ENCODE measurements at places on chromosomes 3 and 15. TPM values are rescaled to one million over a fixed set of nuclear protein-coding genes. Genes with fewer than 3 reads are reported as not detected.

DNA sequence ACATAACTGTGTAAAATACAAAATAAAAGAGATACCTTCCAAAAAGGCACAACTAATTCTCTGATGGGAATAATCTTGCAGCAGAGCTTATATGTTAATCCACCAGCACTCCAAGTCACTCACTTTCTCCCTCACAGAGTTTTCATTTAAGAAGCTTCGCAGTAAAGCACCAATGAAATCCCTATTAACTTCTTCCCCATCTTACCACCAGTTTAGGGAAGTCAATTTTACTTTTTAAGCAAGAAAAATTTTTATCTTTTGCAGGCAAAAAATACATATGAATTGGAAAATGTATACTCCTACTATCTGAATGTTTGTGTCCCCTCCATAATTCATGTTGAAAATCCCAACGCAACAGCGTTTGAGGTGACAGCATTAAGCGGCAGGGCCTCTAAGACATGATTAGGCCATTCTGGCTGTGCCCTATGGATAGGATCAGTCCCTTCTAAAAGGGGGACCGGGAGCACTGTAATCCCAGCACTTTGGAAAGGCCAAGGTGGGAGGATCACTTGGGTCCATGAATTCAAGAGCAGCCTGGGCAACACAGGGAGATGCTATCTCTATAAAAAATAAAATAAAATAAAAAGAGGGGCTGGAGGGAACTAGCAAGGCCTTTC lies 435.8 kb downstream of the SHQ1 start:
- DNase-seq, result no peak

- DNase-seq, result no peak
These were observed 10.2 kb downstream of the IGDCC4 start for GRCh38 chr15:65412556-65412955.

GRCh38 chr3:87053553-87053952 lies 62.6 kb upstream of the VGLL3 start:
- DNase-seq, result no peak

The STRA6 gene
- not detected for total RNA-seq

The PLSCR2 gene
- 0.31 TPM for total RNA-seq

DNA sequence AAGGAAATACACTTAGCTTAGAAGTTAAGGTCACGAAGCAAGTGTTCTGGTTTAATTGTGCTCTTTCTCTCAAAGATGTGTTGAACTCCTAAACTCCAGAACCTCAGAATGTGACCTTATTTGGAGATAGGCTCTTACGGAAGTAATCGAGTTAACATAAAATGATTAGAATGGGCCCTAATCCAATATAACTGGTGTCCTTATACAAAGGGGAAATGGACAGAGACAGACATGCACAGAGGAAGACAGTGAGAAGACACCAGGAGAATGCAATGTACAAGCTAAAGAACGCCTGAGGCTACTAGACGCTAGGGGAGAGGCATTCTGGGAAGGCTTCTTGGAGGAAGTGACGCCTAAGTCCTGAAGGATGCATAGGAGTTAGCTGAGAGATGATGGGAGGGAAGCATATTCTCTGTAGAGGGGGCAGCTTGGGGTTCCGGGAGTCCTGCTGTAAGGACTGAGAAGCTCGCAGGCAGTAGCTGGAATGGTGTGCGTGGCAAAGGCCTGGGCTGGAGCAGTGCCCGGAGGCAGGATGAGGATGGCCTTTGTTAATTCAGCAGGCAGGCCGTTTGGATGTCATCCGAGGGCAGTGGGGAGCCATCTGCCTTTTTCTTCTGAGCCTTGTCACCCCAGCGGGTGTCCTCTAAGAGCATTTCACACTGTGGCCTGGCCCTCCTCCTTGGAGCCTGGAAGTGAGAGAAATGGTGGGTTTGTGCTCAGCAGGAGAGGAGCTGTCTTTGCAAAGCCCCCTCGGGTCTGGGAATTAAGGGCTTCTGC lies 513.4 kb downstream of the SHQ1 start:
- DNase-seq, result no peak

The DNAJC13 gene
- 36.2 TPM for total RNA-seq

GRCh38 chr15:83732770-83733169 lies 78.8 kb downstream of the ADAMTSL3 start:
- no peak for DNase-seq

GRCh38 chr15:58307313-58307961 lies 124.4 kb upstream of the LIPC start:
- no peak for DNase-seq

DNA sequence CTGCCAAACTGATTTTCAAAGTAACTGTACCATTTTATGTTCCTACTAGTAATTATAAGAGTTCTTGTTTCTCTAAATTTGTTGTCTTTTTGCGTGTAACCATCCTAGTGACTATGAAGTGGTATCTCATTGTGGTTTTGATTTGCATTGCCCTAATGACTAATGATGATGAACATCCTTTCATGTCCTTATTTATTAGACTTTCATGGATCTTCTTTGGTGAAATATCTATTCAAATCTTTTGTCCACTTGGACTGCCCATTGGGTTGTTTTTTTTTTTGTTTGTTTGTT lies 3.6 kb downstream of the OXSR1 start:
- DNase-seq, result no peak

DNA sequence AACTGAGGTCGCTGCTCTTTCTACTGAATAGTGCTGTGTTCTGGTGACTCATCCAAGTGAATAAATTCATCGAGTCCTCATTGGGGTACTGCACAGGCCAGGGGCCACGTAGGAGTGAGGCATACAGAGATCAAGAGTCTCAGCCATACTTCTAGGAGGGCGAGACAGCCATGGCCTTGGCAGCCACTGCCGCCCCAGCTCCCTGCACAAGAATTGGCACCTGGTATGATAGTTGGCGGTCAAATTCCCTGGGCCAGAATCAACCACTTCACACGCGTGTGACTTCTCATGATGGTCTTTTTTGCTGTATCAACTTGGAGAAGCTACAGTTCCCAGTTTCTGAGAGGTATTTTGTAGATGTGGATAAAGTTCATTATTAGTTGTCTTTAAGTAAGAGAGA lies 161.6 kb downstream of the OSBPL10 start:
- DNase-seq, result no peak

The ST8SIA2 gene
- total RNA-seq, result not detected

GRCh38 chr15:45197512-45197911 lies 9.7 kb upstream of the SHF start:
- no peak for DNase-seq

DNA sequence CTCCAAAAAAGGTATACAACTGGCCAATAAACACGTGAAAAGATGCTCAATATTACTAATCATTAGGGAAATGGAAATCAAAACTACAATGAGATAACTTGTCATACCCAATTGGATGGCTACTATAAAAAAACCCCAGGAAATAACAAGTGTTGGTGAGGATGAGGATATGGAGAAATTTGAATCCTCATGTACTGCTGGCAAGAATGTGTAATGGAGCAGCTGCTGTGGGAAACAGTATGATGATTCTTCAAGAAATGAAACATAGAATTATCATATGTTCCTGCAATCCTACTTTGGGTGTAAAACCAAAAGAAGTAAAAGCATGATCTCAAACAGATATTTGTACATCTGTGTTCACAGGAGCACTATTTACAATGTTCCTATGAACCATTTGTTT lies 67.4 kb downstream of the RPLP1 start:
- no peak for DNase-seq

GRCh38 chr15:80157215-80157614 lies 4.4 kb downstream of the FAH start:
- DNase-seq, result no peak

DNA sequence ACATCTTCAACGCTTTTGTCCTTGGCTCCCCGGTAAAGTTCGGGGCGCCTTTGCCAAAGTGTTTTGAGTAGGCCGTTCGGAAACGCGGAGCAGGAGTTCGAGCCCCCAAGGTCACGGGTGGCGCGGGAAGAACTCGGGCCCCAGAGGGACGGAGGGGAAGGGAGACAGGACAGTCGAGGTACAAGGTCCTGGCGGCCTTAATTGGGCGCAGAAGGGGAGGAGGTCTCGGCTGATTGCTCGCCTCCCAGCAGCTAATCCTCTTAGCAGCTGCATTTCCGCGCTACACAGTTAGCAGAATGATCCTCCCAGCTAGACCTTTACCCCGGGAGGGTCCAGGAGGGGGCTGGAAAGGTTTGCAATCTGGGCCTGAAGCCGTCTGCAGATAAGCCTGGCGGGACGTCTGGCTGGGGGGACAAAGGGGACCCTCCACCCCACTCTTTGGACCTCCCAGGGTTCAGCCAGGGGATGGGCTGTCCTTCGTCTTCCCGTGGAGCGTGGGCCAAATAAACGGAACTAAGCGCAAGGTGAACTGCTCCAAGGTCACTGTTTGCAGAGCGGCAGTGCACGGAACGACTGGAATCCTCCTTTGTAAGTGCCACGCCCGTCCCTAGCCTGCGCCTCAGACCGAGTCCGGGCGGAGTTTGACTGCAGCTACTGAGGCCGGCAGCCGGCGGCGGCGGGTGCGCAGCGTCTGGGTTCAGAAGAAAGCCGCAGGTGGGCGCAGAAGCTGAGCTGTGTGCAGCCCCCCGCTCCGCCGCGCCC lies 7.2 kb downstream of the EOMES start:
- no peak for DNase-seq

The FAM107A gene
- total RNA-seq, result not detected

DNA sequence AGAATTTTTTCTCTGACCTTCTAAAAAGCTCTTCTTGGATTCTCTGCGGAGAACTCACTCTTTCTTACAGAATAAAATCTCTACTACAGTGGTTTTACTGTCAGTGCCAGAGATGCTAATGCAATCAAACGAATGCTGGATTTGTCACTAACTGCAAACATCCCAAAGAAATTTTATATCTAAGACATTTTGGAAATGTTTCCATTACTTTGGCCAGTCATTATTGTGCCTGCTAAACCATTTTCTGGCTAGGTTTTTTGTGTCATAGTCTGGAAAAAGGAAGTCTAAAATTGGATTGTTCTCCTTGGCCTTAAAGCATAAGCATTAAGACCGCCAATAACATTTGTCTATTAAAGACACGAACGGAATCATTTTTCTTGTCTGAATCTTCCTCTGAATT lies 54.0 kb downstream of the PLOD2 start:
- no peak for DNase-seq

- no peak for DNase-seq
These were observed 333.5 kb upstream of the EPHA6 start for GRCh38 chr3:96480881-96481280.

The GRAMD2A gene
- total RNA-seq, result not detected

DNA sequence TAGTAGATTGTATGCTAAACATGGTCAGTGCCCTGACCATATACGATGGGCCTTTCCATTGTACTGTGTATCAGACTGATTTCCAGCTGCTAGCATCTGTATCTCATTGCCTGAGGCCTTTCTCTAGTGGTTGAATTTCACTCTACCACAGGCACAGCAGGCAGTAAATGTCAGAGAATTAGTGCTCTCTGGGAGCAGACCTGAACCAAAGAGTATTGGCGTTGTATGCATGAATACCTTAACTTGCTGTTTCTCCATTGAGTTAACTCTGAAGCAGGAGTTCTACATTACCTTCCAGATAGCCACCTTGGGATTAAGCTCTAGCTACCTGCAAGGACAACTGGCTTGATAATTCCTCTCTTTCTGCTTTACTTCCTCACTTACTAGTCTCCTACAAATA lies 439.2 kb upstream of the EPHA3 start:
- no peak for DNase-seq

GRCh38 chr3:127214975-127215374 lies 22.0 kb downstream of the PRR23E start:
- no peak for DNase-seq

GRCh38 chr3:182305881-182306665 lies 487.2 kb upstream of the ATP11B start:
- DNase-seq, result no peak

GRCh38 chr3:136602818-136603217 lies 149.4 kb downstream of the STAG1 start:
- DNase-seq, result no peak

The FEZF2 gene
- not detected for total RNA-seq

The AAGAB gene
- total RNA-seq, result 28.2 TPM

The ZMAT3 gene
- 22.8 TPM for total RNA-seq

DNA sequence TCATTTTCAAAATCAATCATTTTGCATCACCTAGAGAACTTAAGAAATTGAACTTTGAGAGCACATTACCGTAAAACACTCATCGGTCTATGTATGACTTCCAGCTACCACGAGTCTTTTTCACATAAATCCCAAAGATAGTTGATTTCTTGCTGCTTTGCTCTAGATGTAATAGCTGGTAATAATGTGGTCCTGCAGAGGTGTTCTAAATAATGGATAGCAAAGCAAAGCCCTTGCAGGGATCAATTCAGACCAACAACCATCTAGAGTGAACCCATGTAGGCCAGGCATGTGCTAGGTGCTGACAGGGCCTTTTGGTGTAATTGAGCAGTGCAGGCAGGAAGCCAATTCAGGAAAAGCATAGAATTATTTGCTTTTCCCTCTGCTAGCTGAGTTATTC lies 26.1 kb upstream of the C3orf80 start:
- no peak for DNase-seq

The GOLGA6L7 gene
- total RNA-seq, result not detected

GRCh38 chr3:23459465-23459864 lies 256.3 kb downstream of the UBE2E2 start:
- no peak for DNase-seq

- DNase-seq, result no peak
These were observed 106.2 kb downstream of the XXYLT1 start for GRCh38 chr3:195164573-195165264.

DNA sequence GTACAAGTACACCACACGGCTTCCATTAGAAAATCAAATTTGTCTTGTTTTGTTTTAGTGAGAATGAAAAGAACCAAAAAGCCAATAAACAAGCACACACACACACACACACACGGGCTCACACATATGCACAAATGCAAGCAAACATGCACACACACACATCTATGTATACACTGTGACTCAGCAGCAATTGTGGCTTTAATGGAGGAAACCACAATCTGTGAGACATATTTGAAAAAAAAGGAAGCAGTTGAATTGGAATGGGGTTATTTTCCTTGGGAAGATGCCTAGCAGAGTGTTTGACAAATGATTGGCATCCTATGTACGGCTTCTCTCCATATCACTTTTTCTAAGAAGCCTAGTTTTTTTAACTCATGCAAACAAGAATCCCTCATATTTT lies 201.1 kb upstream of the ARRDC4 start:
- no peak for DNase-seq

The ATP13A5 gene
- total RNA-seq, result not detected

The TF gene
- total RNA-seq, result 0.78 TPM

Data from naive thymus-derived CD8-positive, alpha-beta T cell (primary cell).